Activated T-cell treated with anti-CD3 and anti-CD28 coated beads for 24 hours (primary cell): ENCODE measurements at places on chromosomes 1 and 21.

GRCh38 chr1:210776712-210777111 lies 357.2 kb downstream of the KCNH1 start:
- no peak for DNase-seq

GRCh38 chr1:221851336-221851735 lies 109.4 kb upstream of the DUSP10 start:
- DNase-seq, result no peak

GRCh38 chr1:37634244-37634991 lies at the start of gene RSPO1:
Gene RSPO1, minus strand, starts transcription at chr1:37634892. Its CDS starts 5,231 bp downstream, at chr1:37629661.
- no peak for DNase-seq

GRCh38 chr1:176416777-176417176 lies 46.2 kb upstream of the PAPPA2 start:
- no peak for DNase-seq

DNA sequence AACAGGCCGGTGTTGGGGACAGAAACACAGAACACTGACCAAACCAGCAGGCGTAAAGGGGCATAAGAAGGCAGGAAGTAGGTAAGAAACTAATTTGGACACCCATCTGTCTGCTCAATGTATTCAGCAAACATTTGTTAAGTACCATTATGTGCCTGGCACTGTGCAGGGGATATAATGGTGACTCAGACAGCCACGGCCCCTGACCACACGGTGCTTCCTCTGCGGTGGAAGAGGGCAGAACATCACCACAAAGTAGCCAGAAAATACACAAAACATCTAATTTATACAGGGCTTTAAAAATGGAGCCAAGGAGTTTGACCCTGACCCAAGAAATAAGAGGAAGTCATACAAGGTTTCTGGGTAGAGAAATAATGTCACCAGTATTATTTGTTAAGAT lies 12.9 kb downstream of the DNAJC11 start:
- DNase-seq, result no peak

- no peak for DNase-seq
These were observed 362.5 kb downstream of the MRPL39 start for GRCh38 chr21:25244735-25245134.

DNA sequence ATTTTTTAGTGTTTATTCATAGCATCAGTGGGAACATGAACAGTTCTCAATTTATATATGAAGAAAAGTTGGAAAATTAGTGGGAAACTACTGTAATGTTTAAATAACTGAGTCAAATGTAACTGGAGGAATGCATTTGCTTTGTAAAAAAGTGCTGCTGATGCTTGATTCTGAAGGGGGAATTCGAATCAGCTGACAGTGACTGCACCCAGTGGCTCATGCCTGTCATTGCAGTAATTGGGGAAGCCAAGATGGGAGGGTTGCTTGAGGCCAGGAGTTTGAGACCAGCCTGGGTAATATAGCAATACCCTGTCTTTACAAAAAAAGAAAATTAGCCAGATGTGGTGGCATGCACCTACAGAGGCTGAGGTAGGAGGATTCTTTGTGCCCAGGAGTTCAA lies 398.4 kb downstream of the ZP4 start:
- DNase-seq, result no peak

- DNase-seq, result no peak
These were observed 279.3 kb upstream of the VAMP3 start for GRCh38 chr1:7491818-7492173.

DNA sequence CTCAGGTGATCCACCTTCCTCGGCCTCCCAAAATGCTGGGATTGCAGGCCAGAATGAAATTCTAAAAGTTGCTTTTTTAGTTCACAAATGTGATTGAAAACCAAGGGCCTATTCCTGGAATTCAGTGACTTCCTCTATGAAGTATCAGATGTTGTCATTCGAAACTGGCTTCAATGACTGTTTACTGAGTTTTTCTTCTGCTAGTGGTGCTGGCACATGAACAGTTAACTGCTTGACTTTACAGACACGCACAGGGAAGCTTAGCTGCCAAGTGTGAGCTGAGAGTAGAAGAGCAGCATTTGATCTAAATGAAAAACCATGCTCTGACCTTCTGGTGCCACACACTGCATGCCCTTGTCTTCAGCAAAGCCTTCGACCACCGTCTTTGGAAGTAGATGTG lies 32.8 kb upstream of the AJAP1 start:
- no peak for DNase-seq

GRCh38 chr1:74324684-74325448 lies 89.7 kb downstream of the TNNI3K start:
- no peak for DNase-seq

GRCh38 chr1:161864577-161864976 lies 98.5 kb downstream of the ATF6 start:
- no peak for DNase-seq

- DNase-seq, result no peak
These were observed at the start of gene NTNG1 for GRCh38 chr1:107140703-107141490. Gene NTNG1, plus strand, starts transcription at chr1:107141039.

DNA sequence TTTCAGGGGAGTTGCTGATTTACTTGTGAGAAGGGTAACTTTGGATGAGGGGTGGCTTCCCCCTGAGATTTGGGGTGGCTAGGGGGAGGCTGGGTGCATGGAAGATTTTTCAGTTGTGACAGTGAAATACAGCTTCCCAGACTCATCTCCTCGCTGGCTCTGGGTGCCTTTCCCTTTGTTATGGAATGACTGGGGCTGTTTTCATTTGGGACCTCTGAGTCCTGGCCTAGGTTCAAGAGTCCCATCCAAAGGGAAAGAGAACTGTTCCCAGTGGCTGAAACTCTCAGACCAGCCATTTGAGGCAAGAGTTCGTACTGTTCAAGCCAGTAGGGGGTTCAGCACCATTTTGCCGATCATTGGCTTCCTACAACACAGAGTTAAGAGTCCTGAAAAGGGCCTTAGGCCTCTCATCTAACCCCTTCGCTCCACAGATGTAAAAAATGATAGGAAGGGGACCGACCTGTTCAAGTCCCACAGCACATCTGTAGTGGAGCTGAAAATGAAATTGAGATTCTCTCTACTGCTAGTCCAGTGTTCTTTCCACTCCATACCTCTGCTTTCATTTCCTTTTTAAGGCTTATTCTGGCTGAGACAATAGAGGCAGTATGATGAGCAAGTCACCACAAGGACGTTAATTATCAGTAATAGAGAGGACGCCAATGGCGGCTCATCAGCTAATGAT lies 958 bp downstream of the DDR2 start:
- DNase-seq, result no peak

DNA sequence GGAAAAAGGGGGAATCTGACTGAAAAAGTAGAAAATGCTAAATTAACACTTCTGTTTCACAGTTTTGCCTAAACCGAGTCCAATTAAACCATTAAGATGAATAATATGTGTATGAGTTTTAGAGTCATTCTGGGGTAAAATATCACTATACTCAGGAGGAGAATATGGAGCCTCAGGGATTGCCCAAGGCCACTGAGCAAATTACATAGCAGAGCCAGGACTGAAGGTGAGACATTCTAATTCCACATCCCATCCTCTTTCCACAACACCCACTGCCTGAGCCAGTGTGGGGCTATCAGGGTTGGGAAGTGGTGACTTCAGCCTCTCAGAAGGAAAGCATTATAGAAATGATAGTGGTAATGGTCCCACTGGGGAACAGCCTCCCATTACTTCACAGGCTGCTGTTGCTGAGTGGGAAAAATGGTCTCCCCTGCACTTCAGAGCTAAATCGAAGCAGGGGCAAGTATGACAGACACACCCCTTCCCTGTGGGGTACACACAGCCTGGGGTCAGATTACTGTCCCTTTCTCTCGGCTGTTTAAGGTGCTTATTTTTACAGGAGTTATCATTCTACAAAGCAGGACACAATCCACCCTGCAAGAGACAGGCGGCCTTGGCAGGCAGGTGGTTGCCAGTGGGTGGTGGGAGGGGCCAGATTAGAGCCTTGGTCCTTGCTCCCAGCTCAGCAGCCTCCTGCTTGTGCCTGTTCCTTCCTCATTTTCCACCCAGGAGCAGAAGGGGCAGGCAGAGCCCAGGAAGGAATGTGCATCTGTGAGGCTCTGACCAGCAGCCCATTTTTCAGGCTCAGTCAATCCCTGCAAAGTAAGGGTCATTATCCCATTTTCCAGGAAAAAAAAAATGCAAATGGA lies 9.5 kb upstream of the BCAR3 start:
- no peak for DNase-seq

DNA sequence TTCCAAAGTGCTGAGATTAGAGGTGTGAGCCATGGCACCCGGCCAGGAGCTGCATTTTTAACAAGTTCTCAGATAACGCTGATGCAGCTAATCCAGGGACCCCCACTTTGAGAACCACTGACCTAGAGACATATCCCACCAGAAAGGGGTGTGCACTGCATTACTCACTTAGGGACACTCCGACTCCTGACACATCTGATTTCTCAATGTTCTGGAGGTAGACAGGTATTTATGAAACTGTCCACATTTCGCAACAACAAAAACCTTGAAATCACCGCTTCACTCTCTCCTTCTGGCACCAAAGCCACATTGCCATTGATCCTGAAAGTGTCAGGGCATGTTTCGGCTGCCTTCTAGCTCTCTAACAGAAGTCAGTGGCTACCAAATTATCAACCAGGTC lies 23.2 kb upstream of the CAMTA1 start:
- DNase-seq, result no peak

GRCh38 chr1:63947904-63948303 lies 174.1 kb downstream of the ROR1 start:
- no peak for DNase-seq

- peak; percentile 54 for DNase-seq
These were observed 3.6 kb downstream of the CR1 start for GRCh38 chr1:207499573-207499972.

DNA sequence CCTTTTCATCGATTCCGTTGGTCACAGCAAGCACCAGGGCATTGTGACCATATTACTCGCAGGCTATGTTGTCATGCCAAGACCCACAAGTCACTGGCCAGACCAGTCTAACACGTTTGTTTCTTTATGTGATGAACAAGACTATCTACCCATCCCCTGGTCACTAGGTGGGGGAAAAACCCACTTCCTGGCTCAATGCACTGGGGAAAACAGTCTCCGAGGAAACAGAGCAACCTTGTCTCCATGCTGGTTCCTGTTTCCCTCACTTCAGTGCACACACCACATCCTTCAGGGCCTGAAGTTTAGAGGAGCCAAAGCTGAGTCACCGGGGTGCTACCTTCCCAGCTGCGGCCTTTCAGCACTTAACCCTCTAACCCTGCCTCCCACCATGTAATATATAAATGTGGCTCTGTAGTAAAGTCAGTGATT lies 20.9 kb downstream of the ERICH3 start:
- no peak for DNase-seq

- no peak for DNase-seq
These were observed 5.2 kb downstream of the TBX15 start for GRCh38 chr1:118982821-118983557.

DNA sequence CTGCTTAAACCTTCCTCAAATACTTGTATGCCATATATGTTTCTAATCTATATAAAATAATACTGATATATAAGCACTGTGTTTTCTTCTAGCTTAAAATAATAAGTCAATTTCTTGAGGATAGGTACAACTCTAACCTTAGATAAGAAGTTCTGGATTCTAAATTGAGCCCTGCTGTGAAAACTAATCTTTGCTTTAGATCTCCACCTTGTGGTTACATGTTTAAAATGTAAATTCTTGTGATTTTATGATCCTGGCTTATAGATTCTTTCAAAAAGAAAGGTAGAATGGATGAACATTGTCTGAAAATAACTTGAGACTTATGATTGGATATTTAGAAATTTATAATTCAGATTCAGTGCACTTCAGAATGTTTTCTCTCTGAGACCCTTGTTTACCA lies 38.9 kb upstream of the HMCN1 start:
- no peak for DNase-seq

DNA sequence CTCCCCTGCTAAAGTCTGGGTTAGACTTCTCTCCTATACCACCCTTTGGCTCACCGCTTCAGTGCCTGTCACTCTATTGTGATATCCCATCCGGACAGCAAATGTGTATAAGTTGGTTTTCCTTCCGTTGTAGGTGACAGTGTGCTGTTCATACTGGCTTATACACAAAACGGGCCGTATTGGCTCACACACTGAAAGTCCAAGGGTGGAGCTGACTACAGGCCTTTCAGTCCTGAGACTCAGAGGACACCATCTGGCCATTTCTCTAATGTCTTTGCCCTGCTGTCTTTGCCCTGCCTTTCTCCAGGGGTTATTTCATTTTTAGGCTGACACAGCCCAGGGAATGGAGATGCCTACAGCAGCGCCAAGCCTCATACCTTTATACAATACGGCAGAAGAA lies 90.7 kb downstream of the URB2 start:
- no peak for DNase-seq

DNA sequence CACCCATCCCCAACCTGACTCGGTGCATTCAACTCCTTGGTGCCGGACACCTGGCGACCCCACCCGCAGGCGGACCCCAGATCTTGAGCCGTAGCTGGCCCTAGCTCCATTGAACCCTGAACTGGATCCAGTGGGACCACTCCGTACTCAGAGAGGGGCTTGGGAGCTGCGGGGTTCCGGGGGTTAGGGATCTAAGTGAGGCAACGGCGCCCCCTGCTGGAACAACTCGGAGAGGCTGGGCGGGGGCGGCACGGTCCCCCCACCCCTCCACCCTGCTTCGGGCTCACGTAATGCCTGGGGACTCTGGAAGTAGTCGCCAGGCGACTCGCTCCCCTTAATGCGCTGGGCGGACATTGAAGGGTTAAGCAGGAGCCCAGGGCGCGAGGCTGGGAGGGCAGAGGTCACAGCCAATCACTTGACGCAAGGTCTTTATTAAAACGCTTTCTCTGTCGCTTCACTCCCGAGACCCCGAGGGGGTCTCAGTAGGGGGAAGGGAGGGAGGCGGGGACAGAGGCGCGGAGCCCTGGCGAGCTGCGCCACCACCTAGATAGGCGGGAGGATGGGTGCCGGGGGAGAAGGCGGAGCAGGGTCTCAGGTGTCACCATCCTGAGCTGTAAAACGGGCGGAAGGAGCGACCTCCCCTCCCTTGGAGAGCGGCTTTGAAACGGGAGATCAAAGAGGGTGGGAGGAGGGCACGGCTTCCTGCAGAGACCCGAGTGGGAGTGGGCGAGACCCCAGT lies 704 bp upstream of the CRABP2 start:
- peak; percentile 55 for DNase-seq

DNA sequence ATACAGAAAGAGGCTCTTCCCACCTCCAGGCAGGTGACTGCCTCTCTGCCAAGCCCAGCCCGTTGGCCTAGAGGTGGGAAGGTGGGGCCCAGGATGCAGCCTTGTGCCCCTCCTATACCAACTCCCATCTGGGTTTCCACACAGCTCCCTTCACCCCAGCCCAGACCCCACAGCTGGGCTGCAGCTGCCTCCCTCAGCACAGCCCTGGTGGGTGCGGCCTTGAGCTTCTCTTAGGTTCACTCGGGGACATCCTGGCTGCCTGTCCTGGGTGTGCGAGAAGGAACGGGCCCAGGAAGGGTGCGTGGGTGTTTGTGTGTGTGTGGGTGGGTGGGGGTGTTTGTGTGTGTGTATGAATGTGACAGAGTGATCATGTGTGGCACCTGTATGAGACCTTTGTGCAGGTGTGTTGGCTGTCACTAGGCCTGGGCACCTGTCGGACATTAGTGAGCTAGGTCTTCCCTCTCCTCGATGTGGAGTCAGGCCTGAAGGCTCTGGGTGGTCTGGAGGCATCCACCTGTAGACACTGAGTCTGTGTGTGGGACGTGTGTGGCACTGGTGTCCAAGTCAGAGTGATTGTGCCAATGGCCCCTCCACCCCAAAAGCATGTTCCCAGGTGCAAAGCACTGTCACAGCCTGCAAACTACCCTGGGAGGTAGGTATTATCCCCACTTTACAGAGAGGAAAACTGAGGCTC lies 30.7 kb downstream of the FOXO6 start:
- no peak for DNase-seq

- no peak for DNase-seq
These were observed 78.9 kb downstream of the KAZN start for GRCh38 chr1:14677292-14677971.
